ENCODE measurements at places on chromosomes 6 and 20.

DNA sequence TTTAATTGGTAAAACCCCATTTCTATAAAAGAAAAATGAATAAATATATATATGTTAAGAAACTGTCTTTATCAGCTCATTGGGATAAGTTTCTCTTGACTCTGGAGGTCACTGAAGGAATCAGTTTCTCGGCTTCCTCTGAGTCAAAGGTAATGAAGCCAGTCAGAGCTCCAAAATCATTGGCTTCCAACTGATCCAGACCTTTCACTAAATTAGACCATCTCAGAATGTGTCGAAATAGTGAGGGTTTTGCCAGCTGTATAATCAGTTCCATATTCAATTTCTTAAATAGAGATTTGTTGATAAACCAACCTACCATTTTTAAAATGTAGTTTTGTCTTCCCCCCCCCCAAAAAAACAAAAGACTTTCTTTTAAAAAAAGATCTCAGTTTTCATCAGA lies 60.5 kb upstream of the SRSF6 start:
- no peak for DNase-seq
- H3K4me3 ChIP-seq, result no peak overlapping the region
- H3K36me3 ChIP-seq, result no peaks in the 10 kb centered on the region

DNA sequence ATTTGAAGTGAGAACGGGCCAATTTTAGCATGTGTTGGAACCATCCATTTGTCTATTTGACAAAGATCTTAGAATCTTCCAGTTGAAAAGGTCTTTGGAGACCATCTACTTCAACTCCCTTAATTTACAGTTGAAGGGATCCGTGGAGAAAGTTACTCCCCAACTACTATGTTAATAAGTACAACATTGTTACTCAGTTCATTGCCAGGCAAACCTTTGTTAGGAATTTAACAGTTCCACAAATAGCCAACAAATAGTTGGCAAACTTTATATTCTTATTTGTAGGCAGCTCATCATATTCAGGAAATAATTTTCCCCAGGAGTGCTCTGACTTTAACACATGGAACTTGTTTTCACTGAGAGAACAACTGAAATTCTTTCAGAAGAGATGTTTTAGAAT lies 81.0 kb upstream of the FLRT3 start:
- no peaks in the 10 kb centered on the region for H3K4me1 ChIP-seq
- no peak overlapping the region for H3K27ac ChIP-seq
- H3K27me3 ChIP-seq, result no peaks in the 10 kb centered on the region
- H3K36me3 ChIP-seq, result no peaks in the 10 kb centered on the region

DNA sequence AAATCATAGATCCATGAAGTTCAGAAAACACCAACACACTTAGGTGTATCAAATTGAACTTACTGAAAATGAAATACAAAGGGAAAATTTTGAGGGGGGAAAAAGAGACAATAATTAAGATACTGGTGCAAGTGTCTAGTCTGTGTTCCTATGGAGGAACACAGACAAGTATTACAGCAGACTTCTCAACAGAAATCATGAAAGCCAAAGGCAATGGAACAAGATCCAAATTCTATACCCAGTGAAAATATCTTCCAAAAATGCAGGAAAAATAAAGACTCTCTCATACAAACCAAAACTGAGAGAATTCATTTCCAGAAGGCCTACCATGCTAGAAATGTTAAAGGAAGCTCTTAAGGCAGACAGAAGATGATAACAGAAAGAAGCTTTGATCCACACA lies 63.1 kb downstream of the NRN1 start:
- H3K27ac ChIP-seq, result no peak overlapping the region
- no peaks in the 10 kb centered on the region for H3K4me1 ChIP-seq
- no peak for DNase-seq
- no peaks in the 10 kb centered on the region for H3K36me3 ChIP-seq
- no peaks in the 10 kb centered on the region for H3K27me3 ChIP-seq

DNA sequence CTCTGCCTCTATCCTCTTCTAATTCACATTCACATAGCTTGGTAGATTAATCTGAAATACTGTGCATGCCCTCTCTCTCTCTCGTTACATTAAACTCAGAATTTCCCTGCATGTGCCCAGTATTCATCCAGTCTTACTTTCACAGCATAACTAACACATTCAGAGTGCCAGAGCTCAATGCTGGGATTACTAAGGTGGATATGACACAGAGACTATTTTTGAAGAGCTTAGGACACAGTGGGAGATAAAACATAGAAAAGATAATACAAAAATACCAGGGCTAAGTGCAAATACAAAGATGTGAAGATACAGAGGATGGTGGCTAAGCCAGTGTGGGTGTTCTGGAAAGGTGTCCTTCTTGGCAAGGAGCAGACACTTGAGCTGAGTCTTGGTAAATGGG lies 6.3 kb downstream of the SYNE1 start:
- H3K27me3 ChIP-seq, result no peaks in the 10 kb centered on the region
- no peak for DNase-seq
- no peaks in the 10 kb centered on the region for H3K4me1 ChIP-seq

GRCh38 chr6:47083586-47084047 lies 41.5 kb upstream of the ADGRF1 start:
- no peak overlapping the region for H3K27ac ChIP-seq
- H3K4me3 ChIP-seq, result no peak overlapping the region
- H3K27me3 ChIP-seq, result no peaks in the 10 kb centered on the region
- H3K36me3 ChIP-seq, result no peaks in the 10 kb centered on the region
- peak; percentile 61 for DNase-seq

- no peaks in the 10 kb centered on the region for H3K27me3 ChIP-seq
- H3K36me3 ChIP-seq, result no peaks in the 10 kb centered on the region
- no peak overlapping the region for H3K4me3 ChIP-seq
- DNase-seq, result no peak
Measured at GRCh38 chr6:139977887-139978332, 603.5 kb upstream of the CITED2 start.

GRCh38 chr6:137261361-137261760 lies 42.2 kb upstream of the IFNGR1 start:
- no peak overlapping the region for H3K4me3 ChIP-seq
- H3K27me3 ChIP-seq, result no peaks in the 10 kb centered on the region
- peak overlapping the region; percentile 12 for H3K27ac ChIP-seq
- no peak for DNase-seq

DNA sequence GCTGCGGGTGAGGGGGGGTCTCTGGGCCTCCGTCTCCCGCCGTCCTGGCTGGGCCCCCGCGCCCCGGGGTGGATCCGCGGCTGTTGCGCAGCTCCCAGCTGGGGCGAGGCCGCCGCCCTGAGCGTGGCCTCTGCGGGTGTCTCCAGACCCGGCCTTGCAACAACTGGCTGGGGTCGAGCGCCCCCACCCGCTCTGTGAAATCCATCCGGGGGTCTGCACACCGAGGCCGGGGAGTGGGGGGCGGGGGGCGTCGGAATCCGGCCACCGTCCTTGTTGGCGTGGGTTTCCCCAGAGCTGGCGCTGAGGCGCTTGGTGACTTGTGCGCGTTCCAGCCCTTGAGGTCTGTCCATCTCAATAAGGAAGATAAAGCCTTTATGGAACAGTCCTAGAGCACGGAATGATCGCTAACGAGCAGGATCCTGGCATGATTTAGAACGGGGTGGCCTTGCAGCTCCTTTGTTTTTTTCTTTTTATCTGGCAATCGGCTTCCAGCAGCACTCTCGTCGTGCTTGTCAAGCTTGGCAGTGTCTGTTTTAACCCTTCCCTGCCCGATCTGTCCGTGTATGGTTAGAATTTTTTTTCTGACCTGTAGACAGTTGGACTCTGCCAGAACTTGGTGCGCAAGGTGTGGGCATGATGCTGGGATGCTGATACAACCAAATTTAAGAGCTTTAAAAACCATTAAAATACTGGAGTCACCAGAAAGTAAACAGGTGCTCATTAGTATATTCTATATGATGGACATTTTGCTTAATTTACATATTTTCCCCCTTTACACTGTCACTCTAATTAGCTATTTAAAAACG lies 675 bp downstream of the DSTN start:
- H3K36me3 ChIP-seq, result peaks cover 3% of the 10 kb centered on the region
- H3K4me3 ChIP-seq, result peak overlapping the region; percentile 93
- H3K27me3 ChIP-seq, result no peaks in the 10 kb centered on the region
- H3K4me1 ChIP-seq, result peaks cover 7% of the 10 kb centered on the region
- DNase-seq, result peak; percentile 78

Measured in ascending aorta (tissue), 2 donors.